Anterior cingulate cortex (tissue), 58 donors: ENCODE measurements at places on chromosomes 12 and 14.

GRCh38 chr12:71268598-71269280, 110.9 kb upstream of the TSPAN8 start:
- DNase-seq: no peak

- DNase-seq: no peak
Measured at GRCh38 chr14:34649344-34649743, 19.4 kb upstream of the SNX6 start.

DNA sequence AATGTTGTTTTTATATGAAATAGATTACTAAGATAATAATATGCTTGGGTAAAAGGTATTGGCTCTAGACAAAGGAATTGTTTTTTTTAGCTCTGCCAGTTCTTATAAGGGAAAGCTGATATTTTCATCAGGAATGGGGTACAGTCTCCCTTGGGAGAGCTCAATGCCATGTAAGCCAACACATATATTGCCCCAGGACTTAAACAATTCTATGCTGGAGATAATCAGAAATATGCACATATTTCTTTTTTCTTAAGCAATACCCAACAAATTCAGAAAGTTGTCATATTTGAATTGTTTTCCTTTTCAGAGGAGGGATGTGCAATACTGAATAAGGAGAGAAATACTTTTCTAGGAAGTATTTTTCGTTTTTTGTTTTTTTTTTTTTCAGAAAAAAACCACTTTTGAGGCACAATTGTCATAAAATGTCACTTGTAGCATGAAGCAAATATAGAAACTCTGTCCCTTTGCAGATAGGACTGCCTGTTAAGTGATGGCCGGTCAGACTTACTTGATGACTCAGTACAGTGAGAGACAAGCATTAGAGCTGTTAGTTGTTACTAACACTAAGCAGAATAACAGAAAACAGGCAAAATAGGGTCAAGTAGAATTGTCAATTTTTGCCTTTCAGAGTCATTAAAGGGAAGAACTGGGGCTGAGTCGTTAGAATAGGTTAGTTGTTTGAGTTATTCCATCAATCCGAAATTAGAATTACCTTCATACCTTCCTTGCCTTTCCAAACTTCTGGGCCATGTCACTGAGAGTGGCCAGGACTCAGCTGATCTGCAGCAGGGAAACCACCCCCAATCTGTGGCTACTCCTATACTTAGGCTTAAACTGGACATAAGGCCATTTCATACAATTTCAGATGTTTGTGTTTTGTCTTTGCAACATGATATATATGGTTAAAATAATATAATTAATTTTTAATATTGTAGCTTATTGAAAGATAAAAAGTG, 168.1 kb downstream of the SLC38A4 start:
- no peak for DNase-seq

DNA sequence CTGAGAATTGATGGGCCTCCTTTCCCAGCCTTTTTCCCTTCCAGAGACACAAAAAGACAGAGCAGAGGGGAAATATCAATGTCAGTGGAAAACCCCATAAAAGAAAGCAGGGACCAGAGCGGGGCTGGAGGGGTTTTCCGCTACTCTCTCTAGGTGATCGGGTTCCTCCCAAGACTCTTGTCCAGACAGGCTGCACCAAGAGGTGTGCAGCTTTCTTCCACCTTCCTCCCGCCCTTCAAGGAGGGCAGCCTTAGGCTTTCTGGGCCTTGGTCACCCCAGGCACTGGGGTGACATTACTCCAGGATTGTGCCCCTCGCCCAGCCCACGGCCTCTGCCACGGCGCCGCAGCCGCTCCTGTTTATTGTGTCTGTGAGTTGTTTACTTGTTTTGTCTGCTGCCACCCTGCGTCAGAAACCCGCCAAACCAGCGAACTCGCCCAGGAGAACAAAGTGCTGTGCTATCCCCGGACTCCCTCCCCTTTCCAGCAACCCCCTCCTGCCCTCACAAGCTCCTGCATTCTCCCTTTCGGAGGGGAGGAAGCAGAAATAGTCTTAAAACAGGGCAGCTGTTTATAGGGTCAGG, 6.7 kb upstream of the HOXC6 start:
- no peak for DNase-seq

- DNase-seq: no peak
Measured at GRCh38 chr14:100525615-100526014, 61.6 kb downstream of the BEGAIN start.

DNA sequence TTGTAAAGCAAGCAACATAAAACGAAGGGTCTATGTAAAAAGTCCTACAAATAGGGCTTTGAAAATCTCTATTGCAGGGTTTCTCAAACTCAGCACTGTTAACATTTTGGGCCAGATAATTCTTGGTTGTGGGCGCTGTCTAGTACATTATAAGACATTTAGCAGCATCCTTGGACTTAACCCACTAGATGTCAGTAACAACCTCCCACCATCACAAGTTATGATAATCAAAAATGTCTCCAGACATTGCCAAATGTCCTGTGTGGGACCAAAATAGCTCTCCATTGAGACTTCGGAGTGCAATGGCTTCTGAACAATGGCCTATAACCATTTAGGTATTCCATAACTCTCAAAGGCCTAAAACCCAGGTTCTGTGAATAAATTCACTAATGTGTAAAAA, 22.9 kb upstream of the DHRS7 start:
- DNase-seq: no peak

DNA sequence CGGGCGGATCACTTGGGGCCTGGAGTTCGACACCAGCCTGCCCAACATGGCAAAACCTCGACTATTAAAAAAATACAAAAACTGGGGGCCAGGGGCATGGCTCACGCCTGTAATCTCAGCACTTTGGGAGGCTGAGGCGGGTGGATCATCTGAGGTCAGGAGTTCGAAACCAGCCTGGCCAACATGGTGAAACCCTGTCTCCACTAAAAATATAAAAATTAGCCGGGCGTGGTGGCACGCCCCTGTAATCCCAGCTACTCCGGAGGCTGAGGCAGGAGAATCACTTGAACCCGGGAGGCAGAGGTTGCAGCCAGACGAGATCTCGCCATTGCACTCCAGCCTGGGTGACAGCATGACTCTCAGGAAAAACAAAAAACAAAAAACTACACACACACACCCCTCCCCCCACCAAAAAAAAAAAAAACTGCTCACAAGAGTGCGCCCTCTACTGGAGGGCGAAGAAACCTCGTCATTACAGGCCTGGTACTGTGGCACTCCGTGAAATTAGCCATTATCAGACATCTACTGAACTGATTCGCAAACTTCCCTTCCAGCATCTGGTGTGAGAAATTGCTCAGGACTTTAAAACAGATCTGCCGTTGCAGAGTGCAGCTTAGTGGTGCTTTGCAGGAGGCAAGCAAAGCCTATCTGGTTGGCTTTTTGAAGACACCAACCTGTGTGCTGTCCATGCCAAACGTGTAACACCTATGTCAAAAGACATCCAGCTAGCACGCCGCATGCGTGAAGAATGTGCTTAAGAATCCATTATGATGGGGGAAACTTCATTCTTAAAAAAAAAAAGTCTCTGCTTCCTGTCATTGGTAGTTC, 7.7 kb downstream of the PPP1R3E start:
- peak; percentile 13 for DNase-seq

DNA sequence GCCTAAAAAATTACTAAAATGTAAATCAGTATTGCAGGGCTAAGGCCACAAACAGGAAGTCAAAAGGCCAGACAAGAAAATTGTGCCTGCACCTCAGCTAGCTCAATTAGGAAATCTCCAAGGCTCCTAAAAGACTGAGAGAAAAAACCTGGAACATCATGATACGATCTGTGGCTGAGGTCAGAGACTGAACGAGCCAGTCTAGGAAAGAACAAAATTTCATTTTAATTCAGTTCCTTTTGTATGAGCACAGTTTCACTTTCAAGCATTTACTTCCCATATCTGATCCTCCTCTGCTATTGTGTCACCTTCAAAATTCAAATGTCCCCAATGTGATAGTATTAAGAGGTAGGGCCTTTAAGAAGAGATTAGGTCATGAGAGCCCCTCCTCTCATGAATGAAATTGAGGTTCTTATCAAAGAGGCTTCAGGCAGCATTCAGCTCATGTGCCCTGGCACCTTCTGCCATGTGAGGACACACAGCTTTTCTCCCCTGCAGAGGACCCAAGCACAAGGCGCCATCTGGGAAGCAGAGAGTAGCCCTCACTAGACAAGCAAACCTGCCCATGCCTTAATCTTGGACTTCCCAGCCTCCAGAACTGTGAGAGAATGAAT, 14.8 kb downstream of the PRKAB1 start:
- DNase-seq: no peak

GRCh38 chr12:49556391-49557186, 11.4 kb downstream of the MCRS1 start:
- DNase-seq: no peak

GRCh38 chr12:49529414-49529813, 9.4 kb upstream of the KCNH3 start:
- DNase-seq: no peak

- DNase-seq: no peak
Measured at GRCh38 chr12:132476421-132476820, 13.5 kb upstream of the FBRSL1 start.

GRCh38 chr12:132597333-132598316, 12.8 kb downstream of the LRCOL1 start:
- DNase-seq: no peak

DNA sequence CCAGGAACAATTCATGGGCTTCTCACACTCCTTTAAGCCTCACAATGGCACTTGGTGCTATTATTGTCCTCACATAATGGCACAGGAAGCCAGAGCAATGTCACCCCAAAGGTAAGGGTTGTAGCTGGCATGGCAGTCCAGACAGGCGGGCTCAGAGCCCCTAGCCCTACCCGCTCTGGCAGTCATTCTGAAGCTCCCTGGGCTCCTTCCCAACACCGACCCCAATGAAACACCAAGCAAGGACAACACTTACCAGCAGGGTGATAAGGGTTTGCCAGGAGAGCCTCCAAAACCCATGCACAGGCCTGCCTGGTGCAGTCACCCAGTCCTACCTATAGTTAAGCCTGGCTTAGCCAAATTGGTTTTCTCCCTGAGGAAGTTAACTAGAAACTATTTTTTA, 30.8 kb downstream of the MAX start:
- DNase-seq: no peak
